ENCODE measurements at places on chromosomes 3 and 15.
A peak's percentile ranks its signal among the peaks of the same experiment; 100 is the strongest.

GRCh38 chr3:114034787-114035545 lies 21.4 kb downstream of the CCDC191 start:
- DNase-seq: no peak

- DNase-seq: no peak
Observed at GRCh38 chr3:172751175-172751704, 714 bp downstream of the ECT2 start.

DNA sequence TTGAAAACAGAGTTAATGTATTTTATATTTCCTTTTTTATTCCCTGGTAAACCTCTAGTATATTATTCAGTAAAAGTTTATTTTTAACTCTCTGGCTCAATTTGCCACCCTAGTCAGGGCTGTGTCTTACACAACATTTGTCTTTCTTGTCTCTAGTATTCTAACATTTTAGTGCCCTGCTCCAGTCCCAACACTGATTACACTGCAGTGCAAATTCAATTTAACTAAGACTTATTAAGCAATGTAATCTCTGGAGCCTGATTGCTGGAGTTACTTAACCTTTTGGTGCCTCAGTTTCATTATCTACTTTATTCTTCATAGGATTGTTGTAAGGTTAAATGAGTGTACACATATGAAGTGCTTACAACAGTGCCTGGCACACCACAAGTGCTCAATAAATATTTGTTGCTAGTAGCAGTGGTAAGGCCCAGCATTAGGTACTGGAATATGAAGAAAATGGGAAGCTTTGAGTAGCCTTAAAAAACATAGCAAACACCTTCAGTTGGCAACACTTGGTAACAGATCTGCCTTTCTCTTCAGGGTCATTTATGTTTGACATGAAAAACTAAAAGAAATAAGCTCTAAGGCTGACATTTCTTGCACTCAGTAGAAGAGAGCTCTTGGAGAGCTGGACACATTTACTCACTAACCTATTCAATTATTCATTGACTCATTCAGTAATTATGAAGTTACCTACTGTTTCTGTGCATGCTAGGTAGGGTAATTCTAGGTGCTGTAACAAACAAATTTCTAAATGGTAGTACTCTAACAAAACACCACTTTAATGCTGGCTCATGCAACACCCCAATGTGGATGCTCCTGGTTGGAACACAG lies 364.5 kb upstream of the EPHA3 start:
- no peak for DNase-seq

DNA sequence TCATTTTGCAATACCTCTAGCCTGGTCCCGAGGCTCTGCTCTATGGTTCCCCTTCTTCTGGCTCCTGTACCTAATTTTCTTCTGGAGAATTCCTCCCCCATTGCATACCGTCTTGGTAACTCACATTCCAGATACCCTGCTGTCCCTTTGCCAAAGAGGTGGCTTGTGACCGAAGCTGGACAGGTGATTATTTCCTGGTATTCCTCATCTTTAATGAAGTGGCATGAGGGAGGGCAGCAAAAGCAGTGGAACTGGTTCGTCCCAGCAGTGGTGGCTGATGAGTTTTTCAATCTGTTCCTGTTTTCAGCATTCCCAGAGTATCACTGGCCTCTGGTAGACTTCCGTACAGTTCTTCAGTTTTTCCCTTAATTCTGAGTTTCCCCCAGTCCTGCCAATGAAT lies 186.2 kb upstream of the CADPS start:
- DNase-seq: no peak

- no peak for DNase-seq
Observed at GRCh38 chr3:141969711-141970110, 93.3 kb downstream of the ATP1B3 start.

DNA sequence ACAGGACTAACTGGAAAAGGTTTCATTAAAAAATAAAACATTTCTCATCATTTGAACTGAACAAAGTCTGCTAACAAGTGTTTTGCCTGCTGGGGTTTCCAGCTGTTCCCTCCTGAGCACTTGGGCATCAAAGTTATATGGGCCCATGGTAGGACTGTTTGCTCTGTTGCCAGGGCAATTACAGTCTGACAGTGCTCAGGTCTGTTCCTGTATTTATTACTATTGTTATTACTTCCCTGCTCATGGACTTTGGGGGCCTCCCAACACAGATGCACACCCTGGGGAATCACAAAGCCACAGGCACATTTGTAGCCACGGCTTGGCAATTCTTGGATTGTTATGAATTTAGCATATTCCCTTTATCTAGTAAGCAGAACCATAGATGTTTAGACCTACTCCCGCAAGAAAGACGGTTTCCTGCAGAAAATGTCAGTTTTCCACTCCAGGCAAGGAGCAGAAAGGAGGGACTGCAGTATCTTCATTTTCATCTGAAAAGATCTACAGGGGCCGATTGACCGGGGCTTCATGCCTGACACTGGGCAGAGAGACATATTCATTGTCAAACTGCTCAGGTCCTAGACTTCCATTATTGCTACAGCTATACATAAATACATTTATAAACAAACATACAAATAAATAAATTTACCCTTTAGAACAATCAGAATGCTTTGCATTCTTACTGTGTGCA lies 580.2 kb downstream of the AGBL1 start:
- no peak for DNase-seq

DNA sequence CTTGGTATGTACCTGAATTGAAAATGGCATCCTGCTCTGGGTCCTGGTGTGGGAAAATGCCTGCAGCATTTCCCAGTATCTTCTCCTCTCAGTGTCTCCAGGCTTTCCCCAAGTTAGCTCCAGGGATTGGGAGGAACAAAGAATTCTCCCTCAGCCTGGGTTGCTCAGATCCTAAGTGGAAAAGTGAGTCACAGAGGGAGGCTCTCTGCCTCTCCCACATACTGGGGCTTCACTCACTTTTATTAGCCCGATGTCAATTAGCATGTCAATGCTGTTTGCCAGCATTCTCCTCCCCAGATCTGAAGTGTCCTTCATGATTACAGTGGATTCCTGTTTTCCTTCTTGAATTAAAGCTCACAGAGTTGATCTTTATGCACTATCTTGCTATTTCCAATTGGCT lies 655.0 kb downstream of the EPHA3 start:
- DNase-seq: peak; percentile 15

DNA sequence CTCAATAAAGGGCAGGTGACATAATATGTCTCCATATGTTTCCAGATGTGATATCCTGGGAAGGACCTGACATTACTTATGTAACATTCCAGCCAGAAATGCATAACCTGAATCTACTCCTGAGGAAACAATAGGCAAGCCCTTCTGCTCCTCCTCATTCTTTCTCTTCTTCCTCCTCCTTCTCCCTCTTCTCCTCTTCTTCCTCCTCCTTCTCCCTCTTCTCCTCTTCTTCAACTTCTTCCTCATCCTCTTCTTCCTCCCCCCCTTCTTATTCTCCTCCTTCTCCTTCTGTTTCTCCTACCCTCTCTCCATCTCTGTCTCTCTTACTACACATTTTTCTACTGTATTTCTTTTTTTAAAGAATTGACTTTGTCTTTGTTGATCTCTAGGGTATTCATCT lies 43.5 kb upstream of the ITGA11 start:
- DNase-seq: no peak

GRCh38 chr3:70471464-70472342 lies 159.3 kb upstream of the MDFIC2 start:
- DNase-seq: no peak

DNA sequence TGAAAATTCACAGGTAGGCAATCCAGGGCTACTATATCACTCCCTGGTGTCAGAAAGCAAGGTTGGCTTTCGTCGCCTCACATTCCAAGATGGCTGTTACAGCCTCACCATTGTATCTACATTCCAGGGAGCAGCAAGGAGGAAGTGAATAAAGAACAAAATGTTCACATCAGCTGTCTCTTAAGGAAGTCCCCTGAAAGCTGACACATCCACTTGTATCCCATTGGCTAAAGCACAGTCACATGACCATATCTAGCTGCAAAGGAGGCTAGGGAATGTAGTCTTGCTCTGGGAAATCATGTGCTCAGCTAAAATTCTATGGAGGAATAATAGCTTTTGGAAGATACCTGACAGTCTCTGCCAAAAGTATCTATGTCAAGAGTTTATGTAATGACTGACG lies 12.8 kb upstream of the GATA2 start:
- no peak for DNase-seq

DNA sequence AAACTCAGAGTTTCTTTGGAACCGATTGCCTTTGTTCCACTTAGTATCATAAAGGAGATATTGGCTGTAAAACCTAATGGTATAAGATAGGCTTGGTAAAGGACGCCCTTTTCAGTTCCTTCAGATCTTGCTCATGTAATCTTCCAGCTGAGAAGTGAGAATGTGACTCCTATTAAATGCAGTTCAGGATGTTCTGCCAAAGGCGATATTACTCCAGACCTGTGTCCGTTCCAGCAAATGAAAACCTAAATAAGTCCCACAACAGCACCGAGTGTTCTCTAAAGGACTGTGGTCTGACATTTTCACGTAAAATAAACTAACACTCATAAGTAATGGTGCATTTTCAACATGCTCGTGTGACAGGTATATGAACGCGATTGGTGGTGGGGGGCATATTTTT lies 276.2 kb downstream of the FEZF2 start:
- DNase-seq: no peak

DNA sequence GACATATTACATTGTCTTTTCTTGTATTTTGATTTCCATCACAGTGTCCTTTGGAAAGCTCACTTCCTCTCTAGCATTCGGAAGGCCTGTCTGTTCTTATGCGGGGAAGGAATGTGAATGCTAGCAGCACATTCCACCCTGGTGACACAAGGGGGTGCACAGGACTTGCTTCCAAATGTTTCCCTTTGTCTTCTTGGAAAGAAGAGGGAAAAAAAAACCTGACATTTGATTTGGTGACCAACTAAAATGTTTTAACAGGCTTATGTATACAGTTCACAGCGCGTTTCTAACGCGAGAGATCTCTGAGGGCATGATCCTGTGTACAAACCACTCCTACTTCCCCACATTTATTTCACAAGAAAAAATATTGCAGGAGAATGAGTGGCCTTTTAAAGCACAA lies 107.6 kb upstream of the FXR1 start:
- peak; percentile 87 for DNase-seq

DNA sequence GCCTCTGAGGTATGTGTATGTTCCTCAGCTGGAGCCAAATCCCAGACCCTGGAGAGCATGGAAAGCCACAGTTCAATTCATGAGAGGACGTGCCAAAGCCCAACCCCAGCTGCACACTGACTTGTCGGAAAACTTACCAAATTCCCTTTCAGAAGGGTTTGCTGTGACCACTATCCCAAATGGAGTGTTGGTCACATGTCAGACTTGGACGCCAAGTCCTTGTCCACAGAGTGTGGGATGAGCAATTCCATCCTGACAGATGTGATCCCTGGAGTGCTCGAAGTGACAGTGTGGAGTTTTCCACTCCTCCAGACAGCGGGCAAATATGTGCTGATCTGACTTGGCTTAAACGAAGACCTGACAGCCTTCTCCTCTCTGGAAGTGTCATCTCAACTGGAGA lies 71.2 kb downstream of the RORA start:
- DNase-seq: no peak

DNA sequence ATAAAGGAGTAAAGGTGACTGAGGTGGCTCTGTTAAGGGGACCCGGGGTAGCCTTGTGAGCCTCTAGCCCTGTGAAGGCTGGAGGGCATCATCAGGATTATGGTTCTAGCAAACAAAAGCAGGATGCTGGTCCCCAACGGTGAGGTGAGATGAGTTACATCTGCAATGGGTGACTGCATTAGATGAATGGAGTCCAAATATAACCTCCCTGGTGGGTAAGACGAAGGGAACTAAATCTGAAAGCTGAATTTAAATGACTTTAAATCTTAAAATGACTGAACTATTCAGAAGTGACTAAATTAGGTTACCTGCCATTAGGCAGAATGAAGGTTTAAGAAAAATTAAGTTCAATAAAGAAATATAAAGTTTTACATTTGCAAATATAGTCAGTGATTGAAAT lies 4.6 kb upstream of the HLTF start:
- no peak for DNase-seq

- DNase-seq: no peak
Observed at GRCh38 chr3:87969620-87970019, 89.2 kb downstream of the CGGBP1 start.

- DNase-seq: no peak
Observed at GRCh38 chr15:94234300-94234699, 2.9 kb downstream of the MCTP2 start.

DNA sequence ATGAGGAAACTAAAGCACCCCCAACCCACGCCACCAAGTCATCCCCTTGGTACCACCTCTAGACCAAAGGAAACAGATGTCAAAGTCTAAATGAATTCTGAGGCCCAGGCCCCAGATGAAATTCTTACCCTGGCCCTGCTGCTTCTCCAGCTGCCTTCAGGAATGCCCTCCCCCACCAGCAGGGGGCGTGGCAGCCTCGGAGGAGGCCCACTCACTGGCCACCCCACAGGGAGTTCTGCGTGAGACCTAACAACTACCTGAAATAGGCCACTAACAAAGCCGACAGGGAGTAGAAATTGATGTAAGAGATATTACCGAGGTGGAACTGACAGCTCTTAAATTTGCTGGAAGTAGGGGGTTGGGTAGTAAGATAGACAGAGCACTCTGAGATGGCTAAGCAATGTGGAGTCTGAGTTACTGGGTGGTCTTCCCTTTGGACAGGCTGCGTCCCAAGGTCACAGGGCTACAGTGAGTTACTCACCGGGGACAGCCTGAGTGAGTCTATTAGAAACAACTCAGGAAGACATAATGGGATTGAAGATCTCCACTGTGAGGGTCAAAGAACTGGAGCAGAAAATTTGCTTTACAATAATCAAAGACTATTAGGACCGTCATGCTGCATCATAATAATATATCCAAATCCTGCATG lies 240.7 kb downstream of the SHOX2 start:
- peak; percentile 25 for DNase-seq

DNA sequence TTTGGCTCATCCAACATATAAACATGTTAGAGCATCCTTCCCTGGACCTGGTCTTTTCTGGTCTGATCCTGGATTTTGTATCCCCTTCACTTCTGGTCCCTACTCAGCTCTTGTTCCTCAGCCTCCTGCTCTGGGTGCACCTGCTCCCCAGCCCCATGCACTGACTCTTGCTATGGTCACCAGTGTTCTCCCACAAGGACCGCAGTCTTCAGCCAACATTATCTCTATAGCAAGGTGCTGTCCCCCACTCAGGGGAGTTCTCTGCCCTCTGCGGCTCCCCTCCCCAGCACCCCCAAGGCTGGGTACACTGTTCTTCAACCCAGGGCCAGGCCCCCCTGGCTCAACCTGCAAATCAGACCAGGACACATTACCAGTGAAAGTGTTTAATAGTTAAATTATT lies 80.2 kb downstream of the SEC22A start:
- DNase-seq: no peak

Data from NT2/D1 (cell line).